ENCODE measurements at places on chromosomes 3 and 15. TPM values are rescaled to one million over a fixed set of nuclear protein-coding genes. Genes with fewer than 3 reads are reported as not detected.

The EAF2 gene
- 3.1 TPM for total RNA-seq

The GOLGA6L10 gene
- 0.94 TPM for total RNA-seq

The RASGRP1 gene
- total RNA-seq = 0.85 TPM

The CYP1A2 gene
- not detected for total RNA-seq
